ENCODE measurements at places on chromosomes 5 and 9.

DNA sequence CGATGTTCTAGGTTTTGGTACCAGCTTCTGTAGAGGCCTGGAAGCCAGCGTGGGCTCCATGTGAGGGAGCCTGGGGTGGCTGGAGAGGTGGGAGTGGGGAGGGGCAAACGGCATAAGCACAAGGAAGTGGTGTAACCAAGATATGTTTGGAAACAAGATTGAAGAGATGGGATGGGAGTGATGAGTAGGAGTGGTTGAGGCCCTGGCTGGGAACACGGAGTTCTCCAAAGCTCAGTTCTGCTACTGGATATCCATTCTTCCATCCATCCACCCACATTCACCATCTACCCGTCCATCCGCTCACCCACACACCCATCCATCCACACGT is 12.2 kb downstream of the TSPAN17 start:
- DNase-seq, result no peak

- no peak for DNase-seq
Measured at GRCh38 chr5:68161156-68161555, 54.4 kb upstream of the PIK3R1 start.

DNA sequence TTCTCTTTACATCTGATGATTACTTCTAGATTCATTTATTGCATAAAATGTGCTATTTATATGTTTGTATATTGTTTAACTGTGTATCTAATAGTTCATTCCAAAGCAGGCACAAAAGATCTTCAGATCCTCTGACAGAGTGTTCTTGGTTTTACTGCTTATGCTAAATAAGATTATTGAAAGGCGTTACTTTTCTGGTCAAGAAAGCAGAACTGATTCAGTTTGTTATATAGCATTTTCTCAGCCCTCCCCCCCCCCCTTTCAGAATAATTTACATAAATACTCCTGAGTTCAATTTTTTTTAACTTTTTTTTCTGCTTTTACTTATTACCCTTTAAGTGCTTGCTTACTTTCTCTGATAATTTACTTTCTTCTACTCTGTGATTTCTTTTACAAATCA is 15.4 kb downstream of the CDC42SE2 start:
- no peak for DNase-seq

GRCh38 chr5:154309805-154310204 is 119.3 kb downstream of the GALNT10 start:
- peak; percentile 12 for DNase-seq

- no peak for DNase-seq
Measured at GRCh38 chr9:87500491-87501270, 3.0 kb downstream of the DAPK1 start.

DNA sequence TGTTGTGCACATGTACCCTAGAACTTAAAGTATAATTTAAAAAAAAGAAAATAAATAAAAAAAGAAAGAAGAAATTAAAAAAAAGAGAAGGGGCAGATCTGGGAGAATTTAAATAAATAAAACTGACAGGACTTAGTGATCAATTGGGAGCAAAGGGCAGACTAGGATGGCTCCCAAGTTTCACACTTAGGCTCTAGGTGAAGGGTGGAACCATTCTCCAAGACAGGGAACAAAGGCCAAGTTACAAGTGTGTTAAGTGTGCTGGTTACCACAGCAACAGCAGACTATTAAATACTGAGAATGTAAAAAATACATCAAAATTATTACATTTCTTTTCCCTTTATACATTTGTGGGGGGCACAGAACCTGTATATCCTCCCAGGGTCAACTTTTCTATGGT is 7.1 kb downstream of the ZDHHC21 start:
- DNase-seq, result no peak

GRCh38 chr9:113808391-113809358 is 67.4 kb upstream of the ZNF618 start:
- peak; percentile 84 for DNase-seq

GRCh38 chr5:145237843-145238242 is 597.3 kb downstream of the PRELID2 start:
- DNase-seq, result peak; percentile 12

DNA sequence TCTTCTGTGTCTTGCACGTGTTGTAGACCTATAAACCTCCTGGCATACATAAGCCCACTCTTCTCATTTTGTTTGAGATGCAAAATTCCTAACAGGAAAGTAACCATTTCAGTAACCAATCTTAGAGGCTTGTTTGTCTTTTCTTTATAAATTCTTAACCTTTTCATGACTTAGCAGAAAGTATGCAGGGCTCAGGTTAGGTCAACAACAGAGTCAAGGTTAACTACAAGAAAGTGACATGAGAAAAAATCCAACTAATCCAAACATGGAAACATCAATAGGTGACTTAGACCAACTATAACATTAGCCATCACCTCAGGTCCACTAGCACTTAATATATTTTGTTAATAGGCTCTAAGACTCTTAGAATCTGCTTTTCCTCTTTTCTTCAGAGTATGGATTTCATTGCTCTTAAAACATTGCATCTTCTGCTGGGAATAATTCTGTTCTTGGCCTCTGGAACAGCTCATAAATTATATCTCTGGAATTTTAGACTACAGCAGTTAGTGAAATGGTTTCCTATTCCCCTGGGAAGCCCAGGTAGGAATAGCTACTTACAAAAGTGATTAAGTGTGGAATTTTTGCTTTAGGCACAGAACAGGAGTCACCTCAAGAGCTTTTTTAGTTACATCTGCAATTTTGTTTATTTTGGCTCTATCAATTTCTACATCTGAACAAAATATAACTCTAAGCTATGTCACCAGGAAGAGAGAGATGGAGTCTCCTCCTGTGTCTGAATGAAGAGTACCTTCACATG is 155.3 kb upstream of the ANKRD55 start:
- DNase-seq, result no peak

- no peak for DNase-seq
Measured at GRCh38 chr9:134355561-134356279, 29.5 kb downstream of the RXRA start.

DNA sequence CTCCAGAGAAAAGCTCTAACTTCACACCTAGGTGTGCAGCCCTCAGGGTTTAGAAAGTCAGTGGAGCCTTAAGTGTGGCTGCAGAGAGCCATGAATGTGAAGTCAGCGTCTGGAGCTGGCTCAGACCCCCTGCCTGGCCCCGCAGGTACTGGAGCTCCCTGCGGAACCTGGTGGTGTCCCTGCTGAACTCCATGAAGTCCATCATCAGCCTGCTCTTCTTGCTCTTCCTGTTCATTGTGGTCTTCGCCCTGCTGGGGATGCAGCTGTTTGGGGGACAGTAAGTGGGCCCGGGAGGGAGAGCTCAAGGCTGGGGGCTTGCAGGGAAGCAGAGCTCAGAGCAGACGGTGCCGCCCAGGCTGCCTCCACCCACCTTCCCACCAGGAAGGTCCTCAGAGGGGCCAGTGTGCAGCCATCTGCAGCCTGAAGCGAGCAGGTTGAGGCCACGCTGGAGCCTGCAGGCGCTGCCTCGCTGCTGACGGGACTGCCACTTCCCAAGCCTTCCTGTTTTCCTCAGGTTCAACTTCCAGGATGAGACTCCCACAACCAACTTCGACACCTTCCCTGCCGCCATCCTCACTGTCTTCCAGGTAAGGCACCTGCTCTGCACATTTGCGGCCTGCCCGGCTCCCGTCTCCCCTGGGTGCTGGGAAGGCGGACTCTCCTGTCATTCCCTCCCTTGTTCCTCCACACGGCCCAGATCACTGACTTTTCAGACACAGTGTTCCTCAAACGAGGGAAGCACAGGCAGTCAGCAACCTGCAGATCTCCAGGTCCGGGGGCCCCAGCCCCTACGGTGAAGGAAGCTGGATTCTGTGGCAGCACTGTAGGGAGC is 108.9 kb downstream of the CACNA1B start:
- no peak for DNase-seq

DNA sequence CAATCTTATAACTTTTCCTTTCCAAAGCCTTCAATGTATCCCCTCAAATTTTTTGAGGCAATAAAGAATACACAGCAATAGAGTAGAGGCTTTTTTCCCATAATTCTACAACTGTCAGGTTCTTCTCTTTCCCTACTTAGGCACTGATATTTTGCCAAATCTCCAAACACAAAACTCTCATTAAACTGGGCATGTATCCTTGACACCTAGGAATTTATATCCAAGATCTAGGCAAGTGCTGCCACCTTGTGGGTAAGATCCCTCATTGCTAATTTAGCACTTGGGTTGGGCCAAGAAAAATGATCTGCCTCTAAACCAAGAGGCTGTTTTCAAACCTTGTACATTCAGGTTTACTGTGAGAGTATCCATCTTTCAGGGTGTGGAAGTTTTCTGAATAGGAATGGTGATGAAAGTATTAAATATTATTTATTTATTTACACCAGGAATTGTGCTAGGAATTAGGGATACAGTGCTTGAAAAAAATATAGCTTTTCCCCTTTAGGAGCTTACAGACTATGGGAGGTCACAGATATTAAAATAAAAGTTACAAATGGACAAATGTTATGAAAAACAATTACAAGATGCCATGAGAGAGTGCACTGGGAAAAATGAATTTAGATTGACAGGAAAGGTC is 17.6 kb downstream of the TSTD2 start:
- DNase-seq, result peak; percentile 66

DNA sequence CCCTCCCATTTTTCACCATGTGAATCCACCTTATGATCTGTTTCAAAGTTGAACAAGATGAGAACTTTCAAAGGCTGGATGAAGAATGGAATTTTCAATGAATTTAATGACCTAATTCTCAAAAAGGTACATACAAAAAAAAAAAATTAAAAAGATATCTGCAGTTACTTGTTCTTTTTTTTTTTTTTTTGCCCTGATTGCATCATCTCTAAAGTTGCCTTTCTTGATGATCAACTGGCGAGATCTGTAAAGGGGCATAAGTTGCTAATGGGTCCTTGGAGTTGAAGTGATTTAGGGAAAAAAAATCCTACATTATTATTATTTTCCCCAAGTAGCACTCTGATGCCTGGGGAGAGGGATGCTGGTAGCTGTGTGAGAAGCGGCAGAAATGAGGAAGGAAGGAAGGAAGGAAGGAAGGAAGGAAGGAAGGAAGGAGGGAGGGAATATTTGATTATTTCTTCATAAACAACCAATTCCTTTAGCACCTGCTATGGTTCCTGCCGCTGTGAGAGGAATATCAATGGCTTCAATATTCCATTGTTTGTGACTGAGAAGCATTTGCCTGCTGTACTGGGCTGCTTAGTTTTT is 48.8 kb upstream of the CD180 start:
- DNase-seq, result no peak

- no peak for DNase-seq
Measured at GRCh38 chr5:5756762-5757161, 334.3 kb downstream of the ICE1 start.

GRCh38 chr9:4618700-4619099 is 43.4 kb upstream of the PLPP6 start:
- no peak for DNase-seq

DNA sequence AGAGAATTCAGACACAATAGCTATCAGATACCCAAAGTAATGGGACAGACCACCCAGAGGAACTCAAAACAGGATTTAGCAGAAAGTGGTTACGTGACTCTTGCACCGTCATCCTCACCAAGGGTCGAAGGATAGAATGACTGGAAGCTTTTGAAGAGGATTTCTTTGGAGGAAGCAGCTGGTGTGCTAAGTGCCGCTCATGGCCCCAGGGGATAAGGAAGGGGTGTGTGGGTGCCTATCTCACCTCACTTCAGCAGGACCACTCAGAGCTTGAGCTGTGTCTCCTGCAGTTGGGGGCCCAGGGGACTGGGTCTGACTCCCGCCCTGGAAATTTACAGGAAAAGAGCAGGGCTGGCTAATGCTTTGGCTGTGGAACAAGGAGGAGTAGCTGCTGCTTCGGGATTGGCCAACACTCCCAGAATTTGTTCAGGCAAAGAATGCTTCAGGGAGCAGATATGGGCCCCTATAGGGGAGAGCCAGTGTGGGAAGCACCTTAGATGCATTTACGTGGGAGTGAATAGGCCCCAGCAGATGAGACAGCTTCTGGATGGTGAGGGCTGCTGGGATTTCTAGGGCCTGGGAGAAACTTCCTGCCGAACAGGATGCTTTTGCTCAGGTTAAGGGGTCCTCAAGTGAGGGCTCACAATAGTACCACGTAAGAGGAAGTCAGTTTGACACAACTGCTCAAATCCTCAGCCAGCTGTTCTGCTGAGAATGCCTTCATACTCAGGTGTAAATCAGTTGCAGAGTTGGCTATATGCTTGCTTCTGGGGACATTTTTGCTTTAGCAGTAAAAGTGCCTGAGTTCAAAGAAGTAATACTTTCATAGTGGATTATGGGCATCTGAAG is 29.1 kb upstream of the TOMM5 start:
- no peak for DNase-seq

- DNase-seq, result no peak
Measured at GRCh38 chr9:7980691-7981289, 181.2 kb upstream of the DMAC1 start.

- DNase-seq, result no peak
Measured at GRCh38 chr9:89365532-89365912, 47.2 kb downstream of the SECISBP2 start.

- peak; percentile 21 for DNase-seq
Measured at GRCh38 chr9:110282018-110282738, 25.9 kb upstream of the TXN start.

DNA sequence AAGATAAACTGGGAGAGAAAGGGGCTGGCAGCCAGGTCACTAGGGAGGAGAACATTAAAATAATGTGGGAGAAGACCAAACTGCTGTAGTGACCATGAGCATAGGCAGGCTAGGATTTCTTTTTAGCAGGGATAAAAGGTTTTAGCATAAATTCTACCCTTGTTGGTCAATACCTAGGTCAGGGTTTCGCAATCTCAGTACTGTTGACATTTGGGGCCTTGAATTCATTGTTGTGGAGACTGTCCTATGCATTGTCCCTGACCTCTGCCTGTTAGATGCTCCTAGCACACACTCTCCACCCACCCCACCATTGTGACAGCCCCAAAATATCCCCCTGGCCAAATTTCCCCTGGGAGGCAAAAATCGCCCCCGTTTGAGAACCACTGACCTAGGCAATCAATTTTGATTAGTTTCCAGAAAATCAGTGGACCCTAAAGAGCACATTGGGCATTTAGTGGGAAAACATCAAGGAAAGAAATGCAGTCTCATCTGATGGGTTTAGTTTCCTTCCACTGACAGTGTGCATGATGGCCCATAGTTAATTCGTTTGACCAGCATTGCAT is 181.4 kb downstream of the NTRK2 start:
- DNase-seq, result no peak

GRCh38 chr5:179895861-179896260 is 11.8 kb downstream of the TBC1D9B start:
- DNase-seq, result no peak

DNA sequence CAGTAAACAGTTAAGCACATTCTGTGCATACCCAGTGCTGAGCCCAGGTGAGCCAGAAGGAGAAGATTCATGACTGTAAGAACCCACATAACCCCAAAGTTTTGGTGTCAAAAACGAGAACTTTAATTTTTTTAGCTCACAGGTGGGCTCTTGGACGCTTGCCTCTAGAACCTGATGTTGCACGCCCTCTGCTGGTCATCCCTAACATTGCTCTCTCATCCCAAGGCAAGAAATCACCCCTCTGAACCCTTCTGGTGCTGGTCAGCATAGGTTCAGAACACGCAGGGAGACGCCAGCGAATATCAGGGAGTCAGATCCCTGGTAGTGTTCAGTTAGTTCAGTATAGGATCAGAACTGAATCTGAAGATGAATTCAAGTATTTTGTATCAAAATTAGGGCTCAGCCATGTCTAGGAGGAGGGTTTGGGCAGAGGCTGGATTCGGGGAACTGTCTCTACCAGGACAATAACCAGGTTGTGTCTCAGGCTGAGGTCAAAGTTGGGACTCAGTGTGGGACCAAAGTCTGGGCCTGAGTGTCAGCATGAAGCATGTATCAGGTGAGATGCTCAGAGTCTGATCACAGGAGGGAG is 4.1 kb upstream of the DNAJB5 start:
- peak; percentile 40 for DNase-seq

GRCh38 chr5:143865426-143866025 is 53.6 kb downstream of the HMHB1 start:
- DNase-seq, result no peak

GRCh38 chr5:135743705-135744411 is 90.6 kb upstream of the SLC25A48 start:
- no peak for DNase-seq

Measured in AG10803 (cell line).